ENCODE measurements at places on chromosomes 3 and 15. TPM values are rescaled to one million over a fixed set of nuclear protein-coding genes. Genes with fewer than 3 reads are reported as not detected.

DNA sequence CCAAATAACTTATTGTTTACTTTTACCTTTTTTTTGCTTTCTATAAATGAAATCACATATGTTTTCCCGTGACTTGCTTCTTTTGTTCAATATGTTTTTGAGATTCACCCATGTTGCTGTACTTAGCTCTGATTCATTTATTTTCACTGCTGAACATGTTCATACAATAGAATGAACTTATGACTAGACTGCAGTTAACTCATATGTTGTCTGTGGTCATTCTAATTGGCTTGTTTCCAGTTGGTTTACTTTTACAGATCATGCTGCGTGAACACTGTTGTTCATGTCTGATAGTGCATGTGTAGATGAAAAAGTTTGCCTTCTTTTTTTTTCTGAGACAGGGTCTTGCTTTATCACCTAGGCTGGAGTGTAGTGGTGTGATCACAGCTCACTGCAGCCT, 31.6 kb upstream of the SV2B start:
- no peak overlapping the region for H3K4me3 ChIP-seq
- H3K27ac ChIP-seq: no peak overlapping the region
- H3K4me1 ChIP-seq: no peaks in the 10 kb centered on the region
- DNase-seq: no peak

GRCh38 chr15:56252386-56252785, 8.7 kb upstream of the RFX7 start:
- no peak overlapping the region for H3K27ac ChIP-seq
- H3K4me1 ChIP-seq: no peaks in the 10 kb centered on the region
- no peak overlapping the region for H3K4me3 ChIP-seq

- no peak overlapping the region for H3K27ac ChIP-seq
- DNase-seq: no peak
- no peaks in the 10 kb centered on the region for H3K27me3 ChIP-seq
- peaks cover 14% of the 10 kb centered on the region for H3K36me3 ChIP-seq
- H3K4me1 ChIP-seq: peaks cover 25% of the 10 kb centered on the region
These were observed 4.2 kb downstream of the CCDC71 start for GRCh38 chr3:49161808-49162530.

DNA sequence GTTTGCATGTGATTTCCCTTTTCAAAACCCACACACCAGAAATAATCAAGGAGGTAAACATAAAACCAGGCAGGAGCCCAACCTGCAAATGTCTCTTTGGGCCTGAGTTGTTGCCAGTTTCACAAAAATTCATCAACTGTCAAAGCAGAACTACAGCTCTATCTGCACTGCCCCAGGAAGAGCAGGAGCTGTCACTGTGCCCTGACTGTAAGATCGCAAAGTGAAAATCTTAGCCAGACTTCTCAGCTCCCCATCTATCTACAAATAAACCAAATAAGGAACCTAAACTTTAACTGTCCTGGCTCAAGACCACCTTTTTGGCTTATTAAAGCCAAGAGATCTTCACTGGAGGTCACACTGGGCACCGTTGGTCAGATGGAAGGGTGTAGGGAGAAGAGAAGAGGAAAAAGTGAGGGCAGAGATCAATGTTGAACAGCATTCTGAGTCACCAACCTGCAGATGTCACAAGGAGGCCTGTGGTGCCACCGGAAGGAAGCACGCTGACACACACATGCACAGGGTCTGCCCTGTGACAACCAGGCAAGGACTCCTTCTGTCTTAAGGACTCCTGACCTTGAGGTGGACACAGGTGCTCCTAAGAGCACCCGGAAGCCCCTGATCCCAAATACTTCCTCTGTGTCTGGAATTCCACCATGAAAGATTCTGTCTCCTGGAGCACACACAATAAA, 58.7 kb downstream of the RPN1 start:
- H3K4me3 ChIP-seq: no peak overlapping the region
- no peaks in the 10 kb centered on the region for H3K27me3 ChIP-seq
- H3K4me1 ChIP-seq: no peaks in the 10 kb centered on the region
- H3K27ac ChIP-seq: no peak overlapping the region
- DNase-seq: no peak

- H3K27me3 ChIP-seq: no peaks in the 10 kb centered on the region
- no peak overlapping the region for H3K27ac ChIP-seq
- H3K4me1 ChIP-seq: no peaks in the 10 kb centered on the region
These were observed 57.7 kb downstream of the MESD start for GRCh38 chr15:80931721-80932512.

- H3K27me3 ChIP-seq: no peaks in the 10 kb centered on the region
- no peak overlapping the region for H3K4me3 ChIP-seq
- no peak overlapping the region for H3K27ac ChIP-seq
- DNase-seq: no peak
These were observed 187.5 kb upstream of the THRB start for GRCh38 chr3:24682141-24682547.

GRCh38 chr3:188165596-188165995, 11.6 kb downstream of the LPP start:
- no peaks in the 10 kb centered on the region for H3K36me3 ChIP-seq
- no peak overlapping the region for H3K27ac ChIP-seq
- no peak for DNase-seq

- no peak overlapping the region for H3K4me3 ChIP-seq
- no peak overlapping the region for H3K27ac ChIP-seq
- H3K36me3 ChIP-seq: no peaks in the 10 kb centered on the region
These were observed 374.1 kb upstream of the TBL1XR1 start for GRCh38 chr3:177571271-177571943.

- H3K4me3 ChIP-seq: no peak overlapping the region
- no peaks in the 10 kb centered on the region for H3K4me1 ChIP-seq
- H3K27ac ChIP-seq: no peak overlapping the region
These were observed 358.3 kb downstream of the SHQ1 start for GRCh38 chr3:72489901-72490300.

DNA sequence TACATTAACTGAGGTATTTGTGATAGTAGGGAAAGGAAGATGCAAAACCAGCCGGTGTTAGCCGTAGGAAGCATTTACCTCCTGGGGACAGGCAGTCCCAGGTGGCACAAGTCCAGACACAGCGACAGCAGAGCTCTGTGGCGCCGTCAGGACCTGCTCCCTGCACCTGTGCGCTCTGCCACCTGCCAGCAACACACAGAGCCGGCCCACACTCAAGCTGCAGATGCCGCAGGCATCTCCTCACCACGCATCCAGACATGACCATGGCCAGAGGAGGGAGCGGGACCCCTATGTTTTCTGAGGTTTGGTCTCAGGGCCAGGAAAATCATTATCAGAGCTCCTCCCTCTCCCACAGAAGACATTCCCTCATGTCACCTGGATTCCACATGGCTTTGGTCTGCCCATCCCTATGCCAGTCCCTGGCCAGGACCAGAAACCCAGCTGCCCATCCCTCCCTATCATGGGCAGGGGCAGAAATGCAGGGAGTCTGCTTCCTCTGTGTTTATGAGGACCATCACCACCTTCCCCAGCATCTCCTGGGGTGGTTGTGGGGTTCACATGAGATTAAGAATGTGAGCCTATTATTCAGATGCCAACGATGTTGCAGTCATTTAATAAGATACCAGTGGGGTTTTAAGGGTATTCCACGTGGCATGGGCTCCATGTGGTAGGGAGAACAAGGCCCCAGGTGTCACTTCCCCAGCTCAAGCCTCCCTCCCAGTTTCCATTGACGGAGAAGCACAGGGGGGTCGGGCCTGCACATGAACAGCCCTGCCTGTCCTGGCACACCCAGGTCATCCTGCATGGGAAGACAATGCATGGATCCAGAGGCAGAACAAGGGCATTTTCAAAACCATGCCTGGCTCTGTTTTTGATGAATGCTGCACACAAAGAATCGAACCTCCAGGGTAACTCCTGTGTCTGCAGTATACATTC, 251.1 kb downstream of the OCA2 start:
- no peaks in the 10 kb centered on the region for H3K4me1 ChIP-seq
- H3K4me3 ChIP-seq: no peak overlapping the region
- no peaks in the 10 kb centered on the region for H3K27me3 ChIP-seq
- no peak overlapping the region for H3K27ac ChIP-seq

DNA sequence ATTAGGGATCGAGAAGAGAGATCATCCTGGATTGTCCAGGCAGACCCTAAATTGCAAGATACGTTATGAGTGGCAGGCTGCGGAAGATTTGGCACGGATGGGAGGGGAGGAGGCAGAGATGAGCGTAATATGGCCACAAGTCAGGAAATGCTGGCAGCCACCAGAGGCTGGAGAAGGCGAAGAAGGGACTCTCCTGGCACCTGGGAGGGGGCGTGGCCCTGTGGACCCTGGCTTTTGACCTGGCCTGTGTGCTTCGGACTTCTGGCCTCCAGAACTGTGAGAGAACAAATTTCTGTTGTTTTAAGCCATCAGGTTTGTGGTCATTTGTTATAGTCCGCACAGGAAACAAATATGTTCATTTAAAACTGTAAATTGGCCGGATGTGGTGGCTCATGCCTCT, 31.9 kb upstream of the IGF1R start:
- H3K27me3 ChIP-seq: no peaks in the 10 kb centered on the region
- no peak overlapping the region for H3K4me3 ChIP-seq
- DNase-seq: no peak

- peaks cover 10% of the 10 kb centered on the region for H3K4me1 ChIP-seq
- H3K36me3 ChIP-seq: no peaks in the 10 kb centered on the region
- peaks cover 7% of the 10 kb centered on the region for H3K27me3 ChIP-seq
- no peak overlapping the region for H3K27ac ChIP-seq
These were observed 15.7 kb downstream of the PTH1R start for GRCh38 chr3:46893146-46893748.

- H3K36me3 ChIP-seq: no peaks in the 10 kb centered on the region
These were observed 15.6 kb upstream of the MB21D2 start for GRCh38 chr3:192933259-192933658.

- DNase-seq: no peak
- no peak overlapping the region for H3K27ac ChIP-seq
These were observed 40.8 kb upstream of the PROK2 start for GRCh38 chr3:71825551-71826283.

GRCh38 chr15:39265261-39265660, 315.6 kb upstream of the THBS1 start:
- DNase-seq: no peak
- no peak overlapping the region for H3K27ac ChIP-seq
- no peaks in the 10 kb centered on the region for H3K27me3 ChIP-seq
- H3K36me3 ChIP-seq: no peaks in the 10 kb centered on the region
- H3K4me1 ChIP-seq: no peaks in the 10 kb centered on the region

- no peaks in the 10 kb centered on the region for H3K36me3 ChIP-seq
- DNase-seq: no peak
- no peaks in the 10 kb centered on the region for H3K4me1 ChIP-seq
- no peak overlapping the region for H3K27ac ChIP-seq
- H3K27me3 ChIP-seq: no peaks in the 10 kb centered on the region
These were observed 237.0 kb downstream of the LPP start for GRCh38 chr3:188390775-188391443.

Gene LMLN
- polyA plus RNA-seq: 2.3 TPM

Gene SCAANT1
- polyA plus RNA-seq: not detected

Gene CIP2A
- polyA plus RNA-seq: 0.99 TPM

Gene SPRED1
- 0.03 TPM for polyA plus RNA-seq

Gene MOBP
- polyA plus RNA-seq: not detected

Gene PEX5L
- polyA plus RNA-seq: 0.03 TPM

Gene FBXO40
- polyA plus RNA-seq: 0.18 TPM

Gene KLHL18
- 14.3 TPM for polyA plus RNA-seq

Measured in CD4-positive, CD25-positive, alpha-beta regulatory T cell (primary cell).